CD8-positive, alpha-beta memory T cell (primary cell): ENCODE measurements at places on chromosomes 2 and 18. TPM values are rescaled to one million over a fixed set of nuclear protein-coding genes. Genes with fewer than 3 reads are reported as not detected.

Gene DLX1
- total RNA-seq, result not detected

Gene GALNT3
- 3.0 TPM for total RNA-seq

Gene KDSR
- 52.1 TPM for total RNA-seq

GRCh38 chr2:197274937-197275336, 35.6 kb downstream of the ANKRD44 start:
- H3K4me1 ChIP-seq, result peaks cover 81% of the 10 kb centered on the region
- H3K36me3 ChIP-seq, result no peaks in the 10 kb centered on the region
- H3K27me3 ChIP-seq, result no peaks in the 10 kb centered on the region

DNA sequence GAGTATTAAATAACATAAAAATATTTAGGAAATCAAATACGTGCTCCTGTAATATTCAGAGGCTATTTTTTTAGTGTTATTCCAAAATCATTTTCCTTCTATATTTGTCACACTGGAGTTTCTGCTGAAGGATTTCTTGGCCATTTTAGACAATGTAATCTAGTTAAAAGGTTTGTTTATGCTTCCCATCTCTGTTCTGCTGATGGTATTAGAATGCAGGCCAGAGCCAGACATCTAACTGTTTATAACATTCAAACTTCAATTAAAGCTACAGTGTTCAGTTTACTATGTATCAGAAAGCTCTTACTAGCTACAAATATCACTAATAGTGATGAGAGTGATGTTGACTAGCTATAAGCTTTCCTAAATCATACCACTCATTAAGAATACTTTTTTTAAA, 7.9 kb downstream of the MBD5 start:
- no peak for DNase-seq
- H3K27ac ChIP-seq, result no peak overlapping the region
- no peaks in the 10 kb centered on the region for H3K27me3 ChIP-seq
- no peak overlapping the region for H3K4me3 ChIP-seq
- H3K4me1 ChIP-seq, result peaks cover 12% of the 10 kb centered on the region

- peak overlapping the region; percentile 93 for H3K4me3 ChIP-seq
- H3K27me3 ChIP-seq, result no peaks in the 10 kb centered on the region
- peaks cover 13% of the 10 kb centered on the region for H3K4me1 ChIP-seq
- H3K27ac ChIP-seq, result peak overlapping the region; percentile 79
- no peaks in the 10 kb centered on the region for H3K36me3 ChIP-seq
Measured at GRCh38 chr2:190649798-190650390, 1.0 kb downstream of the NAB1 start.

DNA sequence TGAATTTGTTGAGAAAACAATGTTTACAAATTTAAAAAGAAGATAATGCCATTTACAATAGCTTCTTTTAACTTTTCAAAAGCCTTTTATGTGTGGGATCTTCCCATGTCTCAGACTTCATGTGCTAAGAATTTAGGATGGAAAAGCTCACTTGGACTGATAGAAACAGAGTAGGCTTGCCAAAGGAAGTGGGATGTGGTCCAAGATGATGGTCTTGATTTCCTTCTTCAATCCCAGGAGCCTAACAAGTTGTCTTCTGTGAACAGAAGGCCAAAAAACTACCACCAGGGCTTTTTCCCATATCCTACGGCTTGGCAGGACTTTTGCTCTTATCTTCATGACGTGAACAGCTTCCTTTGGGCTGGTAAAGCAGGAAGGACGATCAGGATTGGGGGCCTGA, 9.5 kb downstream of the CXCR4 start:
- no peak for DNase-seq
- no peaks in the 10 kb centered on the region for H3K27me3 ChIP-seq
- H3K4me3 ChIP-seq, result no peak overlapping the region
- H3K36me3 ChIP-seq, result peaks cover 7% of the 10 kb centered on the region
- peaks cover 5% of the 10 kb centered on the region for H3K4me1 ChIP-seq
